CD4-positive, alpha-beta T cell treated with Interleukin-17A for 4 hours (primary cell): ENCODE measurements at places on chromosomes 1 and 21.

DNA sequence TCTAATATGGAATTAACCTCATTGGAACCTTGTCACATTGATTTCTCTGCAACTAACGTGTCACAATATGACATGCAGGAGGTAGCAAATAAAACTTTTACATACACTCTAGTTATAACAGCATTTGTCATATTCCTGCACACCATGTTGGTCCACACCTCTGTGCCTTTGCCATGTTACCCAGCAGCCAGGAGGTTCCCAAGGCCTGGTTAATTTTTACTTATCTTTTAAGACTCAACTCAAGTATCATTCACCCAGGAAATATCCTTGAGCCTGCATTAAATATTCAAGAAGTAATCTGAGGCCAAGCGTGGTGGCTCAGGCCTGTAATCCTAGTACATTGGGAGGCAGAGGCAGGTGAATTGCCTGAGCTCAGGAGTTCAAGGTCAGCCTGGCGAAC is 447.2 kb upstream of the NR5A2 start:
- no peak for DNase-seq

- DNase-seq = peak; percentile 15
Observed at GRCh38 chr1:3312898-3313575, 141.4 kb upstream of the ARHGEF16 start.

DNA sequence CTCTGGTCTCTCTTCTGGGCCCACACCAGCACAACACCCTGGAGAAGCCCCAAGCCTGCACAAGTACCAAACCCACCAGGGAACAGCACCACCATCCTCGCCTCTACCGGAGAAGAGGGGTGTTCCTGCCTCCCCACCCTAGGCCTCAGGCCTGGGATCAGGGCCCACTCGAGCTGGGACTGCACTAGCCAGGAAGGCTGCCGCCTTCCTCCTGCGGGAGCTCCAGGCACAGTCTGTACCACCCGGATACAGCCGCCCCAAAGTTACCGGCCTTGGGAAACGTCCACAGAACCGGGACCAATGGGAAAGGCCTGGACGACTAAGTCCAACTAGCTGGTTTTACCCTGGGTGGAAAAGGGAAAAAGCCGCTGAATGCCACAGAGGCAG is 3.4 kb downstream of the TAL1 start:
- no peak for DNase-seq

DNA sequence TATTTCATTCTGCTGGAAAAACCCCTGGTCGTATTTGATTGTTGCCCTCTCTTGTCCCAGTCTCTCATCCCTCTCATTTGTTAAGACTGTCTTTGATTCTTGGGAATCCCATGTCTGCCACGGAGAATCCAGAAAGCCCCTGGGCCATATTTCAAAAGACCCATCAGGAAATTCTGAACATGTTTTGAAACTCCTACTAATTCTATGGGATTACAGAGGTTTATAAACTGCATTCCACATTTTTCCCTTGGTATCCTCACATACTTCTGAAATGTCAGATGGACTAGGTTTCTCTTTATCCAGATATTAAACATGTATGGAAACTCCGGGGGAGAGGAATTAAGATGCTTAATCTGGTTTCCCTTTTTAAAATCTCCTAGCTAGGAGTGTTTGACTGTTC is 80.0 kb downstream of the HUNK start:
- no peak for DNase-seq

GRCh38 chr1:200374569-200375295 is 35.1 kb downstream of the ZNF281 start:
- no peak for DNase-seq

DNA sequence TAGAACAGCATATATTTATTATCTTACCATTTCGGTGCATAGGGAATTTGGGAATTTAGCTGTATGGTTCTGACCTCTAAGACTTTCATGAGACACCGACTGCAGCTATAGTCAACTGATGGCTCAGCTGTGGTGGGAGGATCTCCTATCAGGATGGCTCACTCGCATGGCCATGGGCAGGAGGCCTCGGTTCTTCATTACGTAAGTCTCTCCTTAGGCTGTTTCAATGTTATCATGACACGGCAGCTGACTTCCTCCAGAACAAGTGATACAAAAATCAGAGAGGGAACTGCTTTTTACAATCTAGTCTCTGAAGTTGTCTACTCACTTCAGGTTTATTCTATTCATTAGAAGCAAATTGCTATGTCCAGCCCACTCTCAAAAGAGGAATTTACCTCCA is 13.3 kb upstream of the CAPN8 start:
- DNase-seq = no peak

DNA sequence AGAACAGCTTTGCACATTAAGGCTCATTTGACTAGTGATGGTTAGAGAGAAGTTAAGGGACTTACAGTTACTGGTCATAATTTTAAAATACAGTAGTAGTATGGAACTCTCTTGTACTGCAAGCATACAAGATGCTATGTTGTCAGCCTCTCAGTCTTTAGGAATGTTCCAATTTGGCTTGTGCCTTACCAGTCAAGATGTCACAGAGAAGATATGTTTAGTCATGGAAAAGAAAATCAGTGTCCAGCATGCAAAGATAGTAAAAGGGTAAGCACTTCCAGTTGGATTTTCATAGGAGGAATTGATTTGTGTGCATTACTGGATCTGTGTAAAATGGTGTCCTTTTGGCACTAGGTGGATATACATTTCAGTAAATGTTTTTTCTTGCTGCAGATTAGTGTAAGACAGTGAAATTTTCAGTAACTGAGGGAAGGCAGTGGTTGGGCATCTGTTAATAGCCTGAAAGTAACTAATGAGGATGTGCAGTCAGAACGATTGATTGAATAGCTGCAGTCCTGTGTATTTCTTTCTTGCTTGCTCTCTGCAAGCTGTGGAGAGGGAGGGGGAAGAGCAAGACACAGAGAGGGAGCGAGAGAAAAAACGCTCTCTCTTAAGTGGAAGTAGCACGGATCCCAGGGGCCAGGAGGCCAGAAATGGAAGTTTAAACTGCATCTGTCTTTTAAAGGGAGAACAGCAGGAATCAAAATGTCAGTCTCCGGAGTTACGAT is 108.2 kb downstream of the CLEC20A start:
- no peak for DNase-seq

- no peak for DNase-seq
Observed at GRCh38 chr1:166900987-166901386, 24.9 kb upstream of the TADA1 start.

- no peak for DNase-seq
Observed at GRCh38 chr1:203148127-203148526, 20.6 kb downstream of the ADORA1 start.

DNA sequence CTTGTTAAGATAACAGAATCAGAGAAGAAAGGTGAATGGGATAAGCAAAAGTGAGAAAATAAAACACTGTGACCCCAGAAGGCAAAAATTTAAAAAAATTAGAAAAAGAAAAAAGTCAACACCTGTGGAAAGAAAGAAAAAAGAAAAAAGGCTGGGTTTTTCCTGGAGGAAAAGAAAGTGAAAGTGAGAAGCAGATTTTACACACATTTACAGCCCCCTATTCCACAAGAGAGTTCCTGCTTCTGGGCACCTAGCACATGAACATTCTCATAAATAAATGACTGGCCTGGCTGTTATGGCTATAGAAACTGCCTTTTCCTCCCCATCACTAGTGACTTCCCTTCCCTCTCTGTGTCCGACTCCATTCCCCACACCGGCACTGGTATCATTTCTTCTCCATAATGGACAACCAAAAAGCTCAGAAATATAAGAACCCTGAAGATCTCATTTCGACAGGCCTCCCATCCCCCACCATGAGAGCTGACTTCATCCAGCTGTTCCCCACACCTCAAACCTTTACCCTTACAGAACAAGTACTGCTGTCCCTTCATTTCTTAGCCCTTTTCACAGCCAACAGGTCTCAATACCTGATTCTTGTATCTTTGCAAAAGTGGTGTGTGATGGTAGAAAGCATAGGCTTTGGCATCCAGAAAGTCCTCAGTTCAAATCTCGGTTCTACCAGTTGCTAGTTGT is 12.6 kb downstream of the MTF1 start:
- DNase-seq = no peak

- no peak for DNase-seq
Observed at GRCh38 chr1:41530411-41530810, 45.9 kb upstream of the EDN2 start.

DNA sequence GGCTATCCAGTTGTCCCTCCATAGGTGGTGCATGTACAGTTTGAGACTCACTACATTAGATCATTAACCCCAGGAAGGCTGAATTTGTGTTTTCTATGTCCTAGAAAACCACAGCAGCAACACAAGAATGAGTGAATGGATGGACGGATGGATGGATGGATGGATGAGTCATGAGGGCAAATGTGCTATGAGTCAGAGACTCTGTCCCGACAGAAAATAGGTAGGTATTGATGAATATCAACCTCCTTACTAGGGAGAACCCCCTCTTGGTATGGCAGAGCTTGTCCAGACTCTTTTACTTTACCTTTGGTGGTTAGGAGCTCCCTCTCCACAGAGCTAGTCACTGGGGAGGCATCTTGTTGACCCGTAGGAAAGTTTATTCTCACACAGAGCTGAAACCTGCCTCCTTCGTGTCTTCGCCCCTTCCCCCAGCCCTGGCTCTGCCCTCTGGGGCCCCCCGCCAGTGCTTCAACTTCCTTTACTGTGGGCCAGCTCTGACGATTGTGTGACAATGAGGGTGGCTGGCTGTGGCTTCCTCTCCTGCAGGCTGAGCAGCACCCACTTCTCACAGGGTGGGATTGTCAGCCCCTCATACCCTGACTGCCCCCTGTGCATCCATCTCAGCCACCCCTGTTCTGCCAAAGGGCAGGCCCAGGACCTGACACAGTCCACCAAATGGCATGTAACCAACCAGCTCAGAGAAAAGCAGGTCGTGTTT is 145.2 kb downstream of the FOXD2 start:
- DNase-seq = no peak

DNA sequence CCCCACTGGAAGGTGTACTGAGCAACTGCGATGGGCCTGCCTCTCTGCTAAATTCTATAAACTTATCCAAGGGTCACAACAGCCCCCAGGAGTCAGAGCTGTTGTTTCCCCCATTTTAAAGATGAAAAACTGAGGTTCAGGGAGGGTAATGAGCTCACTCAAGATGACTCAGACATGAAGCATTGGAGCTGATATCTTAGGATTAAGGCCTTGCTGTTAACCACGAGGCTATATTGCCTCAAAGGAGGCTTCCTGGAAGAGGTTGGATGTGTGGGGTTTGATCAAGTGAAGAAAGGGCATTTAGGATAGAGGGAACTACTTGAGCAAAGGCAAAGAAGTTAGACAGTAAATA is 6.7 kb downstream of the LDLRAP1 start:
- no peak for DNase-seq

DNA sequence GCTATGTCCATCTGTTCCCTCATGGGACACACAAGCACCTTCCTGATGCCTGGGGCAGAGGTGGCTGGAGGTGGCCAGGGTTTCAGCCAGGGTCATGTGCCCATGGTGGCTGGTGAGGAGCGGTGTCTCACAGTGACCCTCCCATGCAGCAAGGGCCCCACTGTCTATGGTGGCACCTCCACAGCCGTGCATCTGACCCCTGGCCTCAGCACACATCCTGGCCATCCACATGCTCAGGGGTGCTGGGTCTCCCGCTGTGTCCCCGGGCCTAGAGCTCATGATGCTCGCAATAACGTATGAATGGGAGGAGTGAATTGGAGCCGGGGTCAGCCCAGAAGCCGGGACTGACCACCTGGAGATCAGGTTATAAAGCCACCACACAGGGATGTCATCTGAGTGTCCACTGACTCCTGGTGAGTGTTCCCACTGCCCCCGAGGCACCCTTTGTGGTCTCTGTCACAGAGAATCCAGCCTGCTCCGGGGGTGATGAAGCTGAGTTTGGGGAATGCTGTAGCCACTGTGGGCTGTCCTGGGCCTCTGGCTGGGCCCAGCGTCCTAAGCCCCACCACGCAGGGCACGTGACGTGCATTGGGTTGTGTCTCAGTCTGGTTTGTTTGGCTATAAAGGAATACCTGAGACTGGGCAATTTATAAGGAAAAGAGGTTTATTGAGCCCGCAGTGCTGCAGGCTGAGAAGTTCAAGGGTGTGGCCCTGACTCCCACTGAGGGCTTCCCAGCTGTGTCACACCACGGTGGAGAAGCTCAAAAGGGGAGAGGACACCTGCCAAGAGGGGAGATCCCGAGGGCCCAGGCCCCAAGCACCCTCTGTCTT is 51.7 kb downstream of the SIK1 start:
- no peak for DNase-seq
